Activated CD4-positive, alpha-beta T cell treated with anti-CD3 and anti-CD28 coated beads, Interleukin-2, amount 10 ng/mL, durations not matched to agents 24 days and 14 days (primary cell): ENCODE measurements at places on chromosomes 4 and X.

GRCh38 chrX:107537815-107538214 lies 88.4 kb downstream of the FRMPD3 start:
- DNase-seq, result peak; percentile 75
- H3K27ac ChIP-seq, result no peak overlapping the region
- H3K4me3 ChIP-seq, result no peak overlapping the region
- H3K4me1 ChIP-seq, result no peaks in the 10 kb centered on the region
- peaks cover 11% of the 10 kb centered on the region for H3K27me3 ChIP-seq
- H3K36me3 ChIP-seq, result no peaks in the 10 kb centered on the region

DNA sequence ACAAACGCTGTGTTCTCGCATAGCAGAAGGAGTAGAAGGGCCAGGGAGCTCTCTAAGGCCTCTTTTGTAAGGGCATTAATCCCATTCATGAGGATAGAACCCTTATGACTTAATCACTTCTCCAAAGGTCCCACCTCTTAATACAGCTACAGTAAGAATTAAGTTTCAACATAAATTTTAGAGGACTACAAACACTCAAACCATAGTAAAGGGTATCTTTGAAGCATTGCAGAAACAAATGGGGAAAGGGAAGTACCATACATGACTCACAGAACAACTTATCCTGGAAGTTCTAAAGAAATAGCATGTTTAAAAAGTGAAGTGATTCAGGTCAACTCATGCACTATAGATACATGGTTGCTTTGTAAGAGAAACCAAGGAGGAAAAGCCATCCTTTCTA lies 680.8 kb downstream of the RPA4 start:
- no peak for DNase-seq
- peaks cover 2% of the 10 kb centered on the region for H3K4me1 ChIP-seq
- no peaks in the 10 kb centered on the region for H3K36me3 ChIP-seq
- no peak overlapping the region for H3K27ac ChIP-seq

DNA sequence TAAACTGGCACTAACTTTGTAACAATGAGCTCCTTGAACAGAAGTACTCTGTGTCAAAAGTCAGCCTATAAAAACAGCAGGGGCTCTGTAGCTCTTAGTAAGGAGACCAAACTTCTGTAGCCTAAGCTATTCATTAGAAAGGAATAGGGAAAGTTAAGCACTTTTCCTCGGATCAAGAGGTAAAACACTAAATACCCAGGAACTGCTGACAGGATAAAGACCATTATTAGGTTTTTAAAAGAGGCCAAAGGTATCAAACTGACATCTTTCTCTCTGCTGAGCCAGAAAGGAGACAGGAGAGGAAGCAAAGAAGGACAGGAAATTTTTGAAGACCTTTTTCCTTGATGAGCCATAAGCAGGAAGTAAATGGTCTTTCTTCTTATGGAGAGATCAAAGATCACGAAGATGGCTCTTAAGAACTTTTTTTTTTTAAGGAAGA lies 31.9 kb downstream of the ANAPC10 start:
- H3K4me1 ChIP-seq, result peaks cover 11% of the 10 kb centered on the region
- peaks cover 13% of the 10 kb centered on the region for H3K36me3 ChIP-seq
- H3K4me3 ChIP-seq, result no peak overlapping the region
- H3K27me3 ChIP-seq, result no peaks in the 10 kb centered on the region

GRCh38 chr4:10872833-10873517 lies 188.4 kb upstream of the CLNK start:
- H3K27ac ChIP-seq, result no peak overlapping the region
- no peak for DNase-seq
- no peaks in the 10 kb centered on the region for H3K27me3 ChIP-seq
- no peaks in the 10 kb centered on the region for H3K36me3 ChIP-seq
- no peak overlapping the region for H3K4me3 ChIP-seq

GRCh38 chr4:104719539-104720230 lies 225.0 kb upstream of the CXXC4 start:
- H3K27ac ChIP-seq, result no peak overlapping the region
- H3K27me3 ChIP-seq, result no peaks in the 10 kb centered on the region
- H3K36me3 ChIP-seq, result no peaks in the 10 kb centered on the region
- H3K4me3 ChIP-seq, result no peak overlapping the region
- DNase-seq, result no peak
